Dermis blood vessel endothelial cell (primary cell): ENCODE measurements at places on chromosomes 4 and X. TPM values are rescaled to one million over a fixed set of nuclear protein-coding genes. Genes with fewer than 3 reads are reported as not detected.
A peak's percentile ranks its signal among the peaks of the same experiment; 100 is the strongest.

The CTAG1A gene
- not detected in 2 replicates for total RNA-seq

The AVPR2 gene
- 4.7 and 6.3 TPM in 2 replicates for total RNA-seq

The GPC4 gene
- total RNA-seq = 0.14 and 0.34 TPM in 2 replicates

The WDR1 gene
- 344 and 584 TPM in 2 replicates for total RNA-seq

The GPR34 gene
- total RNA-seq = not detected in 2 replicates

The SLITRK4 gene
- total RNA-seq = 0.14 and 0.34 TPM in 2 replicates

GRCh38 chrX:112901869-112902725 lies 61.5 kb upstream of the AMOT start:
- DNase-seq = no peak

GRCh38 chrX:41302370-41302769 lies 31.6 kb upstream of the DDX3X start:
- DNase-seq = no peak

GRCh38 chrX:2913118-2913517 lies 16.0 kb downstream of the ARSD start:
- DNase-seq = no peak

DNA sequence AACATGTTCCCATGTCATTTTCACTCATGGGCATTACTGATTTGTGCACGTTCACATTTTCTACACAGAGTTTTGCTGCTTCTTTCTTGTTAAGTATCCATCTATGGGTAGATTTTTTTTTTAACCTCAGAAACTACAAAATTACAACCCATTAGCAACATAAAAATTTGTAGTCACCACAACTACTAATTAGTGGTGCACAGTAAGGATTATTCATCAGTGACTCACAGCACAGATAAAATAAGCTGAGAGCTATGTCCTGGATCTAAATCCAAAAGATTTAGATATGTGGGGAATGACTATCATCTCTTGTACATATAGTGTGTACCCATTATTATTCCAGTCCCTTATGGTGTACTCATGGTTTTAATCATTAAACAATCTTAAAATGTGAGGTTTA lies 19.7 kb upstream of the AMELX start:
- DNase-seq = no peak

GRCh38 chr4:57080781-57081650 lies 29.2 kb downstream of the IGFBP7 start:
- peak; percentile 96 for DNase-seq
